ENCODE measurements at places on chromosomes 2 and 18. TPM values are rescaled to one million over a fixed set of nuclear protein-coding genes. Genes with fewer than 3 reads are reported as not detected.
A peak's percentile ranks its signal among the peaks of the same experiment; 100 is the strongest.

GRCh38 chr2:20223407-20224163 lies 1.3 kb downstream of the SDC1 start:
- ATAC-seq, result peak; percentile 5

GRCh38 chr2:28436525-28437051 lies 43.9 kb downstream of the FOSL2 start:
- ATAC-seq, result no peak

DNA sequence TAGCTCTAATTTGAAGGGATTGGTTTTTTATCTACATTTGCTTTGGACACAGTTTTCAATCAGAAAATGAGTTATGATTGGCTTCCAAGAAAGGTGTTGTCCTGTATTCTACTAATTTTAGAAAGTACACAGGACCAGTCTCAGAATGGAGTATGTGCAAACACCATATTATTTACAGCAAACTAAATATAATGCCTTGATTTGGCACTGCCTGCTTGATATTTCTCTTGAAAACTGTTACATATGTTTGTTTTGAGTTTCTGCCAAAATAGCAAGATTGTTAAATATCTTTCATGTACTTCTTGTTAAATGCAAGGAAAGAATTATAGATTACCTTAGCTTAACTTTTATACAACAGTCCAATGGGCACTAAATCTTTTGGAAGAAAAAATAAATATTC lies 694.9 kb downstream of the KCNJ3 start:
- no peak for ATAC-seq

The NYAP2 gene
- total RNA-seq, result not detected

Data from activated T-helper 17 cell treated with anti-CD3 and anti-CD28 coated beads, Interleukin-2, amount 50 U/mL, for 72 hours (primary cell).